Activated CD4-positive, alpha-beta T cell treated with anti-CD3 and anti-CD28 coated beads for 36 hours (primary cell): ENCODE measurements at places on chromosomes 2 and 18. TPM values are rescaled to one million over a fixed set of nuclear protein-coding genes. Genes with fewer than 3 reads are reported as not detected.

RSAD2 gene
- 10.2 TPM for total RNA-seq

SGPP2 gene
- total RNA-seq, result 9.4 TPM

CHST10 gene
- total RNA-seq, result 6.2 TPM

UXS1 gene
- 37.7 TPM for total RNA-seq

TNP1 gene
- total RNA-seq, result not detected

ACMSD gene
- total RNA-seq, result not detected

MROH2A gene
- not detected for total RNA-seq

DNAJC5G gene
- total RNA-seq, result not detected

RBM43 gene
- total RNA-seq, result 5.7 TPM
